GM13976 (cell line): ENCODE measurements at places on chromosomes 16 and 17.

DNA sequence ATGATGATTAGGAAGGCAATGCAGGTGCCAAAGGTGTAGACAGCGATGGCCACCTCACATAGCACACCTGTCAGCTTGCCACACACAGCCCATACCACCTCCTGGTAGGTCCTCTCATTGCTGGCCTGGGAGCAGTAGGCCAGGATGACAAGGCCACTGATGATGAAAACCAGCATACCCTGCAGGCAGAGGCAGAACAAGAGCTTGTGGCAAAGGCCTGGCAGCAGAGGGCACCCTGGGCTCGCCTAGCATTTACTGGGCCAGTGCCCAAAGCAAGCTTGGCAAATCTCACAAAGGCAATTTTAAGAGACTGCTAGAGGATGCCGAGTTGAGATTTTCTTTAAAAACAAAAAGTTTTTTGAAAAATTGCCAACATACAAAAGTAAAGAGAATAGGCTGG is 5.9 kb downstream of the SLC38A7 start:
- DNase-seq: no peak

- no peak for DNase-seq
Observed at GRCh38 chr17:28258347-28258887, 60.6 kb upstream of the TMEM97 start.

GRCh38 chr17:78306913-78307312 is 53.0 kb downstream of the SOCS3 start:
- no peak for DNase-seq

DNA sequence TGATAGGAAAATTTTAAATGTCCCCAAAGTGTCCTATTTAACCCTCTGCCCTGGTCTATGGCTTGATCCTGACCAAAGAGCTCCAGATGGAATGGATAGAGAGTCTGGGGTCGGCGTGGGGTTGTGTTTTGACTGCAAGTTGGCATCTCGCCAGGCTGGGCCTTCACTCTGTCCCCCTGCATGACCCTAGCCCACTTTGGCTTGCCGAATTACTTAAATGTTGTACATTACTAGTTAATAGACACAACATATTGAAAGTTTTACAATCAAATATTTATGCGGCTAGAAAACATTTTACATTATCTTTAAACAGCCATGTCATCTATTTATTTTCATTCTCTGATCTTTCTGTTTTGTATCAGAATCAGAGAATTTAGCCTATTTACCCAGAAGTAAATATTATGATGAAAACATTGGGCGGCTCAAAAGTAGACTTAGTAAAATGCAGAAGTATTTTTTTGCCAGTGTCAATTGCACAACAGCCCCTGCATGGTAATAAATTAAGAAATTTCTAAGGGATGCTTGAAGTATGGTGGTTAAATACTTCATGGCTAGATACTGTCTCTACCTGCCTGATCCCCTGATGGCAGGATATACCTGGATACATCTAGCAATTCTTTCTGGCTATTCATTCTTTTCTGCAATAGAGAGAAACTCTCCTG is 18.8 kb upstream of the MYOCD start:
- DNase-seq: no peak

DNA sequence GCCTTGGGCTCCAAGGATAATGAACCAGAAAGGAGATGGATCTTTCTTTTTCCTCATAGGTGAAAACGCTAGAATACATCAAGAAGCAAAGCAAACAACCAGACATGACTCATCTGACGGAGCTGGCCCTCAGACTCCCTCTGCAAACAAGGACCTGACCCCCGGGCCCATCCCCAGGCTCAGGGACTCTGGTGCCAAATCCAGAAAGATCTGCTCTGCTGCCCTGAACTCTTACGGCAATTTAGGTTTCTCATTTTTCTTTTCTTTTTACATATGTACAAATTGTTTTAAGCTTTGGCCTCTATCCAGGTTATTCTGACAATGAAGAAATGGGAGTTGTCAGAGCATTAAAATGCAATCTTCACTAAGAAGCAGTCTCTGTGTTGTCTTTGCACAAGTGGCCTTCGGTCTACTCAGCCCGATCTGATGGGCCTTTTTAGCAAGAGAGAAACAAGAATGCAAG is 17.7 kb downstream of the KNOP1 start:
- DNase-seq: no peak

DNA sequence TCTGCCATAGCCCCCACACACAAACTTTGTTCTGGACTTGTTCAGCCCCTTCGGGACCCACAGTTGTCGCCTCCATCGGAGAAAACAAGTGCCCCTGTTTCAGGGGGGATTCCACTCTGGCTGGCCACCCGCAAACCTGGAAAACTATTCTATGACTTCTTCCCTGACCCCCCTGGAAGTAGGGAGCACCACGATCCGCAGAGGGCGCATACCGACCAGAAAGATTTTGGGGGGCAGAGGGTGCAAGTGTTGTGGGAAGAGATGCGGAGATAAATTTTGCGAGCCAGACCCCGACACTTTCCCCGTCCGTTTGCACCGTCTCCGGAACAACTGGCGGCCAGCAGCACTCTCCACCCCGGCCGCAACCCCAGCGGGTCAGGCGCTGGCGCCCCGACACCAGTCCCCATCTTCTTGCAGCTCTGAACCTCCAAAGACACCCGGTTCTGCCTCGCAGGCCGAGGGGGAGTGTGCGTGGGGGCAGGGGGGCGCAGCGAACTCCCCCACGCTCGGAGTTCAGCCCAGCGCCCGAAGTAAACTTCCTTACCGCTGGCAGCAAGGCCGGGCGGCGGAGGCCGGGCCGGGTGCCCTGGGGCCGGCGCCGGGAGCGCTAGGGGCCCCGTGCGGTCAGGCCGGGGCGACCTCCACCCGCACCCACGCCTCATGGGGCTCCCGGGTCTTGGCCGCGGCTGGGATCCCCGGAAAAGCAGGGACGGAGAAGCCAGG is 744 bp downstream of the SALL1 start:
- DNase-seq: no peak

DNA sequence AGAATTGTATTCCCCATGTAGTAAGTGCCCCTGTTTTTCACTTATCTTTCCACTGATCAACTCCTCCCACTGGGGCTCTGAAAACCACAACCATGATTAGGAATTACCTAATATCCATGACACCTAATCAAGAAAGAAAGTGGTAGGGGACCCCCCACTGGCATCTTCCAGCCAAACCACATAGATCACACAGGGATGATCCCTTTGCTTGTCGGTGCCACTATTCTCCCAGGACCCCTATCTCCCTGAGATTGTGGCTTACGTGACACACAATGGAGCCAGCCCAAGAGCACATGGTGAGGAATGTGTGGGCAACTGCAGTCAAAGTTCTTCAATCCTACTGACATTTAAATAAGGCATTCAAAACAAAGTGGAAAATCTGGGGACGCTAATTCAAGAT is 17.6 kb upstream of the DNAH9 start:
- no peak for DNase-seq

GRCh38 chr17:30567231-30568116 is 90.3 kb downstream of the GOSR1 start:
- no peak for DNase-seq

DNA sequence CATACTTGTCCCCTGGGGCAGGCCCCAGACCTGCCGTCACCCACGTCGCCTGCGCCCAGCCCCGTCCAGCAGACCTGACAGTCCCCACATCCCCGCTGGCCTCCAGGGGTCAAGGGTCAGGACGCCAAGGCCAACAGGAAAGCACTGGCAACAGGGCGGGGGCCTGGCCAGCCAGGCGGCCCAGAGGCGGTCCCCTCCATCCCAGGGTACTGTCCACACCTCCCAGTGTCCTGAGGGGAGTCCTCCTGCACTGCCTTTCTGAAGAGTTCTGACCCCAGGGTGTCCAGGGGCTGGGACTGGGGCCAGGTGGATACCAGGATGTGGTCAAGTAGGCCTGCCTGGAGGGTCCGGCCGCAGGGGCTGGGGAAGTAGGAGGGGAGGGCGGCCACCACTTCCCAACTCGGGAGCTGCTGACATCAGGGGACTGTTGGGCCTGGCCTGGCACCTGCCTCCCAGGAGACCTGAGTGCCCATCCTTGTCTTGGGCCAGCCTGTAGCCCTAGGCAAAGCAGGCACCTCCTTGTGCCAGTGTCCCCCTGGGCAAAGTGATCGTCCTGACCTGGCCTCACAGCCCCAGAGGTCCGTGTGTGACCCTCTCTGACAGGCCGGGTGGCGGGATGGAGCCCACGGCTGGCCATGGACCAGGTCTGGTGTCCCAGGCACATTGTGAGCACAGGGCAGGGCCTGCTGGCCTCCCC is 6.7 kb upstream of the AXIN1 start:
- no peak for DNase-seq

GRCh38 chr16:29820271-29820701 is at the start of gene MVP:
Gene MVP (plus strand): TSS chr16:29820462. CDS start chr16:29830550, 10,088 bp downstream.
- DNase-seq: peak; percentile 71
